Stimulated activated CD8-positive, alpha-beta memory T cell treated with anti-CD3 and anti-CD28 coated beads, Interleukin-15, amount 100 ng/mL, for 4 hours (primary cell): ENCODE measurements at places on chromosomes 13 and 19.

DNA sequence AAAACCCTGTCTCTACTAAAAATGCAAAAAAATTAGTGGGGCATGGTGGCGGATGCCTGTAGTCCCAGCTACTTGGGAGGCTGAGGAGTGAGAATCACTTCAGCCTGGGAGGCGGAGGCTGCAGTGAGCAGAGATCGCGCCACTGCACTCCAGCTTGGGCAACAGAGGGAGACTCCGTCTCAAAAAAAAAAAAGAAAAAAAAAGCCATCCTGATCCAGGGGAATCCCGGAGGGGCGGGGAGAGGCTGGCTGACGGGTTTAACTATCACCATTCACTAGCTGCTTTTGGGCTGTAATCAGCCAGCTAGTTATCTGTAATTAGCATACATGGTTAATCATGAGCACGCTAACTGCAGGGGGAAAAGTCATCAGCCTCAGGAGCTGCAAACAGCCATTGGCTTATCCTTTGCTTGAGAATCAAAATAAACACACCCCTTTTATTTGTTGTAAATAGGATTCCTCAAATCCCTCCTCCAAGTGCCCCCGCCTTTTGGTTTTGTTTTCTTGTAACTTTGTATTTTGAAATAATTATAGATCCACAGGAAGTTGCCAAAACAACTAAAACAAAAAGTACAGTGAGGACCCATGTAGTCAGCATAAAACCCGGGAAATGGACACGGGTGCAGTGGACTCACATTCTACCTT, 9.6 kb downstream of the FSD1 start:
- no peak for DNase-seq

DNA sequence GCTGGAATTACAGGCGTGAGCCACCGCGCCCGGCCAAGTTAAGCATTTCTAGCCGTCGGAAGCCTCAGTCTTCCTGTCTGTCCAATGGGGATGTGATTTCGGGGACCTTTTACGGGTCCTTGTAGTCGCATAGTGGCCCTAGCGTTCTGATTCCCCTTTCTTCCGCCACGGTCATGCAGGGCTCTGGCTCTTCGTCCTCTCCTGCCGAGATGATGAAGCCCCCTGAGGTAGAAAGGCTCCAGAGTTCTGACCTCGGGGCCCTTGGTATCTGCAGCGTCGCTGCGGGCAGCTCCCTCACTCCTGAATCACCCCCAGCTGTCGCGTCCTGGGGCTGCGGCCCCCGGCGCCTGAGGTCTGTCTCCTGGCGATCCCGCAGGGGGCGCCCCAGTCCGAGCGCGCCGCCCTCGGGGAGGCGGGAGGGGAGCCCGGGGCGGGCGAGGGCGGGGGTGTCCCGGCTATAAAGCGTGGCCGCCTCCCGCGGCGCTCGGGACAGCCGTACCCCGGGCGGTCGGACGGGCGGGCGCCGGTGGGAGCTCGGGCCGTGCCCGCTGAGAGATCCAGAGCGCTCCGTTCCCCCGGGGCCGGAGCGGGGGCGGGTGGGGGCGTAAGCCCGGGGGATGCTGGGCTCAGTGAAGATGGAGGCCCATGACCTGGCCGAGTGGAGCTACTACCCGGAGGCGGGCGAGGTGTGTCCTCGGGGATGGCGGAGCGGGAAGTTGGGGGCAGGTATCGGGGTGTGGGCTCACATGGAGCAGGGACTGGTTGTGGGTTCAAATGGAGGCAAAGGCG, at the start of gene FOXA3:
FOXA3 (plus strand) TSS at position 487 of the 789 bp plus-strand sequence; CDS start at position 618, 131 bp downstream.
- no peak for DNase-seq

GRCh38 chr13:99542788-99543406, 41.6 kb downstream of the TM9SF2 start:
- DNase-seq = no peak

DNA sequence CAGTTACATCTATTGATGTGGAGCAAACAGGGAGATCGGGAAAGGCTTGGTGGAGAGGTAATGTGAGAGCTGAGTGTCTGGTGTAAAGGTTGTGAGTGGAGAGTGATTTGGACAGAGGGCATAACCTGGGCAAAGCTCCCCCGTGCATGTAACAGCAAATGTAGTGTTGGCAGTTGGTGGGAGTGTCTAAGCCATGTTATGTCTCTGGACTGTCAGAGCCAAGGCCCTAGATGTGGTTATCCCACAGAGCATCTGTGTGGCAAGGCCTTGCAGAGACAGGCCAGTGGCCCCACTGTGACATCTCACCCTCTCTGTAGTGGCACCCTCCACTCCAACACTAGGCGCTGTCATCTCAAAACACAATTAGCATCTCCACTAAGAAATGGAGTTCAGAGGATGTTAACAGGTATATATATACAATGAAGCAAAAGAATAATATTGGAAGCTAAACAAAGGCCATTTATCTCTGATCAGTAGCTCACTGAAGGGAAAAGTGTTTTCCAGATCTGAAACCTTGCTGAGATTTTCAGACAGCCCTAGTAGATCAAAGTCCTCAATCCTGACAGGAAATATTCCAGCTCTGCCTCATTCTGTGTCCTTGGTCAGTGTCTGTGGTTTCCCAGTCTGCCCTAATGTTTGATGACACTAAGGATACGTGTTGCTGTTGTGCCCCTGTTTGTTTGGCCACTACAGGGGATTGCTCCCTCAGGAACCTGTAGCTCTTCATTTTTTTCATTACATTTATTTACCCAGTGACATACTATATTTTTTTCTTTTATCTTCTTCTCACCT, 20.2 kb downstream of the POLR1D start:
- no peak for DNase-seq

DNA sequence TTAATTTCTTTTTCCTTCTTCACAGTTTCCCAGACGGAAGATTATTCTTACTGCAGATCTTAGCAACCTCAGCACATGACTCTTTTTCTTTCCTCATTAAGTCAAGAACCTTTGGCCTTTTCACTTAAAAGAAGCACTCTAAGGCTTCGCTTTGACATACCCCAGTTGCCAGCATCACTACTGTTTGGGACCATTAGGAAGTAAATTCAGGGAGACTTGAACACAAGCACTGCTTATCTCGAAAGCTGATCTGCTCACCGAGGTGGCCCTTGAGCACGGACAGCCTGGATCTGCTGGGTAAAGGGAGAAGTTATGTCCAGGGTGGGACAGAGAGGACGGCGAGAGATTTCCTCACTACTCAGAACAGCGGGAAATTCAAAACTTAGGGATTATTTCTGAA, 151.4 kb upstream of the RNF113B start:
- DNase-seq = no peak

- DNase-seq = no peak
Measured at GRCh38 chr13:79245937-79246577, 160.0 kb downstream of the RBM26 start.

DNA sequence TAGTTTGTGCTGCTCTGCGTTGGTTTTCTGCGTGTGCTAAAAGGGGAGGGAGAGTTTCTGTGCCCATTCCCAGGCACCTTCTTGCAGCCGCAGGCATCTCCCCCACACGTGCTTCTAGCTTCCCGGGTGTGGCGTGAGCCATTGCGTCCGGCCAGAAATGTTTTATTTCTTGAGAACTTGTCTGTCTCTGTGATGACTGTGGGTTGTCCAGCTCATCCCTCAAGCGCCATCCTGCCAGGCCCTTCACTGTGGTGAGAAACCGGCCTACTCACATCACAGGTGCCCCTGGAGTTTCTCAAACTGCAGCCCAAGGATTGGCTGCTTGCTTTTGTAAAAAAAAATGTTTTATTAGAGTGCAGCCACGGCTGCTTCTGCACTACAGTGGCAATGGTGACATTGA, 24.2 kb downstream of the EPN1 start:
- DNase-seq = no peak

- no peak for DNase-seq
Measured at GRCh38 chr13:58165617-58166016, 534.1 kb downstream of the PCDH17 start.

- no peak for DNase-seq
Measured at GRCh38 chr19:11373885-11374432, 507 bp upstream of the SWSAP1 start.

DNA sequence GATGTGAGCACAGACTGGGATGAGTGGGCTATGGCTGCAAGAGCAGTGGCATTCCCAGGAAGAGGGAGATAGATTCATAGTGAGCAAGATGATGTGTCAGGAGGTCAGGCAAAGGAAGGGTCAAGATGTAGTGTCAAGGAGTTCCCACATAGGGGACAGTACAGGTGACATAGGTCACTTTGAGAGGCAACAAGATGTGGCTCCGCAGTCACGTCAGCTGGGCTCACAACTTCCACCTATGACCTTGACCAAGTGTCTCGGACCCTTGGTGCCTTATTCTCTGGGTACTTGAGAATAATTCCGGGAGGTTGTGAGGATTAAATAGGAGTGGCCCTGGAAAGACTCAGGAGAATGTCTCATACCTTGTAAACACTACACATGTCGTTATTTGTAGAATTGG, 10.5 kb downstream of the ZNF317 start:
- no peak for DNase-seq

GRCh38 chr19:4326837-4327251, 11.8 kb downstream of the STAP2 start:
- DNase-seq = no peak

DNA sequence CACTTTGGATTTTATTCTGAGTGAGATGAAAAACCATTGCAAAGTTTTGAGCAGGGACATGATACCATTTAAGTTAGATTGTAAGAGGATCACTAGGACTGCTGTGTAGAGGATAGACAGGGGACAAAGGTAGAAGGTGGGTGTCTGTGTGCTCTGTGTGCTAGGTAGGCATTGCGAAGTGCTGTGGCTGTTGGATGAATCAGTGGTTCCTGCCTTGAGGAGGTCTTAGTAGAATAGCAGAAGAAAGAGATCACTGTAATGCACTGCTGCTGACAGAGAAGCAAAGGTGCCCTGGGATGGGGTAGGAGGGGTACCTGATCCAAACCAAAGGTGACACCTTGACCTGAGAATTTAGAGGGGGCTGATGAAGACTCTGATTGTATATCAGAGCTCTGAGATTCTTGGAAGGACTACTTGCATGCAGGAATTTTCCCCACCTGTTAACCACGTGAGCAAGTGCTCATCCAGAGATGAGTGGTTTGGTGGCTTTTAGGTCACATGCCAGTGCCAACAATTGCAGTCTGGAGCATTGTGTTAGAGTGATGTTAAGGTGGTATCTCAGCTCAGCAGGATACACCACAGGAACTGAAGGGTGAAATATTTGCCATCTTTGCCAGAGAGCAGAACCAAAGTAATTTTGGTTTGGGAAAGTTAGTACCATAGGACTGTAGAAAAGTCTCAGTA, 10.8 kb downstream of the WASF3 start:
- DNase-seq = no peak

DNA sequence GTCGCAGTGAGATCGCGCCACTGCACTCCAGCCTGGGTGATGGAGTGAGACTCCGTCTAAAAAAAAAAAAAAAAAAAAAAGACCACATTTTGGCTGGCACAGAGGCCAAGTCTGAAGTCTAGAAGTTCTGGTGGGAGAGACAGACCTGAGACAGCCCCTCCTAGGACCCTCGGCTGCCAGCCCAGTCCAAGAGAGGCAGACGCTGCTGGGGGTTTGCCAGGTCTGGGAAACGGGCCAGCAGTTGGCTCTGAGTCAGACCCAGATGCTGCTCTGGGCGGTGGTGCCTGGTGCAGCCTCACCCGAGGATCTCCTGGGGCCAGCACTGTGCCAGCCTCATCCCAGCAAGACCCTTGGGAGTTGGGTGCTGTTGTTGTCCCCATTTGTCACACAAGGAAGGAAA, 5.8 kb downstream of the FCHO1 start:
- no peak for DNase-seq

GRCh38 chr19:42367929-42368328, 22.2 kb downstream of the CNFN start:
- no peak for DNase-seq

DNA sequence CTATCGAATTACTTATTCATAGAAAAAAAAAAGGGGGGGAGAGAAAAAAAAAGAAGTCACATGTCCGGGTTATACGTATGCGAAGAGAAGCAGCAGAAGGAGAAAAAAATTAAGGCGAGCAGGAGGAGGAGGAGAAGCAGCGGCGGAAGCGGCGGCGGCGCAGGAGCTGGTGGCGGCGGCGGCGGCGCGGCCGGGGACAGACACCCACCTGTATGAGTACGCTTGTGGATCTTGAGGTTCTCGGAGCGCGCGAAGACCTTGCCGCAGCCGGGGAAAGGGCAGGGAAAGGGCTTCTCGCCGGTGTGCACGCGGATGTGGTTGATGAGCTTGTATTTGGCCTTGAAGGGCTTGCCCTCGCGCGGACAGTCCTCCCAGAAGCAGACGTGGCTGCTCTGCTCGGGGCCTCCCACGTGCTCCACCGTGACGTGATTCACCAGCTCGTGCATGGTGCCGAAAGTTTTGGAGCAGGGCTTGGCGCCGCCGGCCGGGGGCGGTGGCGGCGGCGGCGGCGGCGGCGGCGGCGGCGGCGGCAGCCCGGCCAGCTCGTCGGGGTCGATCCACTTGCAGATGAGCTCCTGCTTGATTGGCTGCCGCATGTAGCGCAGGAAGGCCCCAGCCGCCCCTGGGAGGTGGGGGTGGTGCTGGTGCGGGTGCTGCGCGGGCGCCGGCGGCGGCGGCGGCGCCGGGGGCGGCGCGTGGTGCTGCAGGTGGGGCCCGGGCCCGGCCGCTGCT, 1.5 kb downstream of the ZIC5 start:
- DNase-seq = peak; percentile 34

DNA sequence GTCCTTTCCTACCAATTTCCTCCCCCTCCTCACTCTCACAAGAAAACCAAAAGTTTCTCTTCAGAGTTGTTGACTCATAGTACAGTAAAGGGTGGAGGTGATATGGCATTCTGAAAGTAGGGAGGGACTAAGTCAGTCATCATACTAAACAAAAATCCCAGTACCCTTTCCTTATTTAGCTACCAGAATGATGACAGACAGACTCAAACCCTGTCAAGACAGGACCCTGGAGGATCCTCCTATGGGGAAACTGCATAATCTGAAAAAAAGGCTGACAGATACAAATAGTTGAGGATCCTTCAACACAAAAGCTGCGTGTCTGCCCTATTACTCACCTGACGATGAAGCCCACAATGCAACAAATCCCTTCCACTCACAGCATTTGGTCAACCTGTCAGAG, 55.5 kb downstream of the CYSLTR2 start:
- no peak for DNase-seq

- DNase-seq = no peak
Measured at GRCh38 chr19:30666301-30666803, 294.2 kb downstream of the ZNF536 start.

DNA sequence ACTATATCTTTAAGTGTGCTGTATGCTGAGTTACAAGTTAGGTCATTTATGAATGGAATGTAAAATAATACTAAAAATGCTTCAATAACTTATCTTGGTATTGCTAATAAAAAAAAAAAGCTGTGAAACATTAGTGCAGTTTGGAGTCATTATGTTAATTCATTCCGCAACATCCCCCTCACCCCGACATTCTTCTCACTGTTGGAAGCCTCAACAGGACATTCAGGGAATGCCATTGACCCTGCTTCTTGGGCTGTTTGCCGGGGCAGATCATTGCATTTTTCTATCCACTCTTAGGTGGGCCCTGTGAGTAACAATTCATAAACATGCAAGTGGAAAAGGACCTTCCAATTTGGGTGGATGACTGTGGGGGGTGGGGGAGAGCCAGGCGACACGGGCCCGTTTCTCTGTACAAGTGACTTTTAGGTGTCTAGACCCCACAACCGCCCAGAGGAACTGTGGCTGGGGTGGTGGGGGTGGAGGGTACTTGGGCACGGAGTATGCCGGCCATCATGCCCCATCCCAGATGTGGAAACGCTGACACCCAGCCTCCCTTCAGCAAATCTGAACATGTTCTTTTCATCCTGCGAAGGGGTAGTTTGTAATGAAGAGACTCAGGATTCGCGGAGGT, 185.9 kb downstream of the ZNF536 start:
- DNase-seq = no peak
